ENCODE measurements at places on chromosomes 16 and 17.

DNA sequence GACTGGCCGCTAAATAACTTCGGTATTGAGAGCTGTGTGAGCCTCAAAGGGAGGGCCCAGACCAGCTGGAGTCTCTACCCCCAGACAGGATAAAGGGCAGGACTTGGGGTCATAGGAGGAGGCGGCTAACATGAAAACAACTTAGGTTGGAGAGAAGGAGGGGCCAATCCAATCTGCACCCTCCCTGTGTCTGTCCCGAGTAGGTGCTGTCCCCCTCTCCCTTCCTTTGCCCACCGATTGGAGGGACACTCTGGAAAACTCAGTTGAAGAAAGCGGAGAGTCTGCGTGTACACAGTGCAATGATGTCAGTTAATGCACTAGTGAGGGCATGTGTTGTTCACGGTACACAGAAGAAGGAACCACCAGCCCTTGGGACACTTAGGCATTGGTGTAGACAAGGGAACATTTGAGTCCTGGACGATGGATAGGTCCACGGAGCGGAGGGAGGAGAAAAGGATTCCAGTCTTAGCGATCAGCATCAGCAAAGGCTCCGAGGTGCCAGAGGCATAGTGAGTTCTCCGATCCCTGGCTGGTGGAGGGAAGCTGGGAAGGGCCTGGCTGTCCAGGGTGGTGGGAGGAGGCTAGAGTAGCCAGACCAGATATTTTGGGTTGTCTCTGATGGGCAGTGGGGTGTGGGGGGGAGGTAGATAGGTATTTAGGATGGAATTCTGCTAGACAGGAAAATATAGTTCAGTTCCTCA, 761 bp downstream of the NOL3 start:
- DNase-seq: no peak

DNA sequence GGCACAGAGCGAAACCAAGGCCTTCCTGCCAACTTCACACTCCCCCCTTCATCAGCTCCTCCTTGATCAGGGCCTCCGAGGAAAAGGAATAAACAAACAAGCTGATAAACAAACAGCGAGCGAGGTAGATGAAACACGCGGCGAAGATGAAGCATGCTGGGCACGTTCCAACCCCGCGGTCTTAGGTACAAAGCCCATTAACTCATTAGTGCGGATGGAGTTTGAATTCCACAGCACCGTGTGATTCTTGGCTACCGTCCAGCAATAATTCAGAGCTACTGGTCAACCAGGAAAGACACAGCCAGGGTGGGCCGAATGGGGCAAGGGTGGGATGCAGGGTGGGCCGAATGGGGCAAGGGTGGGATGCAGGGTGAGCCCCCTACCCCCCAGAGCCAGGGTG, 67.3 kb downstream of the RBFOX3 start:
- DNase-seq: no peak

GRCh38 chr17:42203354-42203753, 9.1 kb upstream of the GHDC start:
- no peak for DNase-seq

DNA sequence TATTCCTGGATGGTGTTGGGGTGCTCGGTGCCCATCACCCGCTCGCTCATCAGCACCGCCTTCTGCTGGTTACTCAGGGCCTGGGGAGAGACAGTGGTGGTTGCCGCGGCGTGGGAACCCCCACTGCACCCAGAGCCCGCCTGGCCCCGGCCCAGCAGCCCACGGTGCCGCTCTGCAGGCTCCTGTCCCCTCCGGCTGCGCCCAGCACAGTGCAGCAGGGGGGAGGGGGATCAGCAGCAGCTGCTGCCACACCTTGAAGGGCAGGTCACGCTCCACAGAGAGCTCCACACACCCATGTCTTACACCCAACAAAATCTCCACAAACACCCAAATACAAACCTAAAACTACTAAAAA, 18.8 kb downstream of the CLUH start:
- no peak for DNase-seq

DNA sequence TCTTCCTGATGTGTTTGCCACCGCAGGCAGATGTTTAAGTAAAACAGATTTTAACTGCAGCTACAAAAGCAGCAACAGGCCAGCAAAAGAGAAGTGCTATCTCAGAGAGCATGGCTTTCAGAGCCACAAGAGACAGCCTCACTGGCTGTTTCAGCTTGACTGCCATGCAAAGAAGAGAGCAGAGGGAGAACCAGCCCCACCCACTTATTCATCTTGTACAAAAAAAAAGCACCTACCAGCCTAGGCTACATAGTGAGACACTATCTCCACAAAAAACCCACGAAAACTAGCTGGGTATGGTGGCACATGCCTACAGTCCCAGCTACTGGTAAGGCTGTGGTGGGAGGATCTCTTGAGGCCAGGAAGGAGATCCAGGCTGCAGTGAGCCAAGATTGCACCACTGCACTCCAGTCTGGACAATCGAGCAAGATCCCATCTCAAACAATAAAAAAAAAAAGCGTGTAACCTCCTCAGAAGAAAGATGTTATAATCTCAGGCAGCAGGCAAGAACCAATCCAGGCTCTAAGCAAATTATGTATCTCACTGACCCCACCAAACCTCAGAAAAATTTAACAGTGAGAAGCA, 30.0 kb downstream of the STH start:
- DNase-seq: no peak

DNA sequence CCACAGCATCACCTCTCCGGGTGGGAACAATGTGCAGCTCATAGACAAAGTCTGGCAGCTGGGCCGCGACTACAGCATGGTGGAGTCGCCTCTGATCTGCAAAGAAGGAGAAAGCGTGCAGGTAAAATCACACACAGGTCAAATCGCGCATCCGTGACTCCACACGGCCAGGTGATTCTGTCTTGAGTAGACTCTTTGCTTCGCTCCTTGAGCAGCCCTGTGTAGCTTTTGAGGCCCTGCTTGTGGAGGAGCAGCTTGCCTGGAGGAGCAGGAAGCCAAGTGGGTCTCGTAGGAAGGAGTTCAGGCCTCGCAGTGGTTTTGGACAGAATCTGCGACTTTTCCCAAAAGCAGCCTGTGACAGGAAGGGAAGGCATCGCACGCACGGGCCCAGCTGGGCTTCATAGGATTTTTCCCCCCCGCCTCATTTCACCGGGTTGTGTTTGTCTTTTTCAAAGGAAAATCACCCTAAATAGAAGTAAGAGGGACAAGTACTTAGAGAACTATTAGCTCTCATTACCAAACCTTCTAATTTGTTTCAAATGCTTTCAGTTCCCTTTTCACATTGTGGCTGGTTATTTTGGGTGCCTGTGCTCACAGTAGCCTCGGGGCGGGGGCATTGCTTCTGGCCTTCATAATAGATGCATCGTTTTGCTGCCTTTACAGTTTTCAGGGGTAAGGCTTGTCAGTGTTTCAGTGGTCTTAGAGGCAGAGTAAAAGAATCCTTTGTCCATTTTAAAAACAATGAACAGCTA, 71.5 kb downstream of the SEC14L1 start:
- DNase-seq: no peak

DNA sequence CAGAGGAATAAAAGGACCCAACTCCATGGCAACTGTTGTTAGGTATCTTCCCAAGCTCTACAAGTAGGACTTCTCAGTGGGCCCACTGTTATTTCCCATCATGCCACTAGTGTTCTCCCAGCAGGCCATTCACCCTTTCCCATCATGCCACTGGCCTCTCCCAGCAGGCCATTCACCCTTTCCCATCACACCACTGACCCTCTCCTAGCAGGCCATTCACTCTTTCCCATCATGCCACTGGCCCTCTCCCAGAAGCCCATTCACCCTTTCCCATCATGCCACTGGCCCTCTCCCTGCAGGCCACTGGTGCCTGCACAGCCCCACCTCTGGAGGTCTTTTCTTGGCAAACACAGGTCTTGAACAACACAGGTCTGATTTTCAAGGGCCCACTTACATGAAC, 36.3 kb downstream of the IFT140 start:
- DNase-seq: no peak

- DNase-seq: no peak
Measured at GRCh38 chr16:80984124-80984892, 22.4 kb downstream of the CMC2 start.

DNA sequence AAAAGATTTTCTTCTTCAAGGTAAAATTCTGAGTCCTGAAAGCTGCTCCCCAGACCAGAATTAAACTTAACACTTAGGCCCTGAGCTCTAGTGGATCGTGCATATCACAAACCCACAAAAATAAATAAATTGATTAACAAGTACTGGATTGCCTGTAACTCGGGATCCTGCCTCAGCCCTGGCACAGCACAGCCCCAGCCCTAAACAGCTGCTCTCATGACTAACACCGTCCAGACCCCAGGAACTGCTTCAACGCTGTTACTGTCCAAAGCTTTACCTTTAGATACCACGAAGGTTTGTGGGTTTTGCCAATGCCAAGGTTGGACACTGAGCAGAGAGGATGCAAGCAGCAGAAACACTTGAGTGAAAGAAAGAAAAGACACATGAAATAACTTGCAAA, 172.5 kb downstream of the COPRS start:
- no peak for DNase-seq

DNA sequence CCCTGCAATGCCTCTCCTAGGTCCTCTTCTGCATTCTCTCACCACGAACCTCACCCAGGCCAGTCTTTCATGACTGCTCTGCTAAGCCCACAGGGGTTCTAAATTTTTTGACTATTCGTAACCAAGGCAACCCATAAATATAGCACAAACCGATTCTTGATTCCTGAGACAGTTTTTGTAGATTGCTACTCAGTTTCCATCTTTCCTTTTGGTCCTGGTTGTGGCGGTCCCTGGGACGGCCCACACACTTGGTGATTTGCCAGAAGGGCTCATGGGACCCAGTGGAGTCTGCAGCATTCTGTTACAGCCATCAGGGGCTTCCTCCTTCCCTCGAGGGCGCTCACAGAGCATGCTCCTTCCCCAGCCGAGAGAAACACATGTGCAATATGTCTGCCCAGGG, 23.4 kb upstream of the MGAT5B start:
- no peak for DNase-seq

GRCh38 chr17:8091033-8091687, 3.6 kb upstream of the ALOX12B start:
- no peak for DNase-seq

- peak; percentile 13 for DNase-seq
Measured at GRCh38 chr16:72501739-72502593, 330.0 kb upstream of the PMFBP1 start.

DNA sequence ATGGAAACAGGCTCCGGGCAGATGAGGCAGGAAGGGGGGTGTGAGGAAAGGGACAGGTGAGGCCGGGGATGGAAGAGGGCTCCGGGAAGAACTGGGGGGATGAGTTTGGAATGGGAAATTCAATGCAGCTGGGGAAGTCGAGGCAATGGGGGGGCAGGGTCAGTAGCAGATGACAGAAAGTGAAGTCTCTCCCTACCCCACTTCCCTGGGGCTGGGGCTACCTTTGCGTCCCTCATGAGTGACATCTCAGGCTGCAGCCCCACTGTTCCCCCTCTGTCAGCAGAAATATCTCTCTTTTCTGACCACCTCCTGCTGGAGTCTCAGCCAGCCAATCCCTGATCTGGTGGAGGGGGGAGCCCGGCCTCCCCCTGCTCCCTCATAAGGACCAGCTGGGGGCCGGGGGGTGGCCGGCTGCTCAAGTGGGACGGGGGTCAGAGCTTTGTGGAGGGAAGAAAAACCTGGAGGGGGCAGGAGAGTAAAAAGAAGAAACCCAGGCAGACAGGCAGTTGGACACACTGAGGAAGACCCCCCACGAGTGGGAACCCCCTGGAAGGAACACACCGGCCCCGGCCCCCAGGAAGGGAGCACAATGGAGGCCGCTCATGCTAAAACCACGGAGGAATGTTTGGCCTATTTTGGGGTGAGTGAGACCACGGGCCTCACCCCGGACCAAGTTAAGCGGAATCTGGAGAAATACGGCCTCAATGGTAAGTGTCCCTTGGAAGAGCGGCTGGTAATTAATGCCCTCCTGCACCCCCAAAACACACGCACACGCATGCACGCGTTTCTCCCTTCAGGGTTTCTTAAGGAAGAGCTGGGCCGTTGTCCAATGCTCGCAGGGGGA, at the start of gene ATP2A1:
Gene ATP2A1 (plus strand): TSS at position 406 of the 844 bp plus-strand sequence. CDS start 184 bp downstream, at position 590.
- no peak for DNase-seq

DNA sequence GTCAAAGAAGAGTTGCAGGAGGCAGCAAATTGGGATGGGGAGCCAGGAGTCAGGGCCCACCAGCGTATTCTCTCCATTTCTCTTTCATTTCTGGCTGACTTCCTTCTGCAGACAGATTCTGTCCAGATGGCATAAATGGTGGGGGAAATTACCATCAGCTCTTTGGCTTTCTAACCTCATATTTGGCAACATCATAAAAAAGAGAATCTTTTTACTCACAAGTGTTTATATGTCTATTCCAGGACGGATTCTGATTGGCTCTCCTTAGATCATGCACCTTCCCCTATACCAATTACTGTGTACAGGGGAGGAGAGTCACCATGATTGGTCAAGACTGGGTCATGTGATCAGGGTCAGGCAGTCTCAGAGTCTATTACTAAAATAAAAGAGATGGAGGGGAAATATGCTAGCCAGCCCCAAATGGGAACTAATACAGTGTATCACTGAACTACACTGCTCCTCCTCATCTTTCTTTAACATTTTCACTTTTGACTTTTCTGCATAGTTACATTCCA, 537.1 kb upstream of the EEF2KMT start:
- DNase-seq: no peak
